ENCODE measurements at places on chromosomes 5 and 9.
A peak's percentile ranks its signal among the peaks of the same experiment; 100 is the strongest.

DNA sequence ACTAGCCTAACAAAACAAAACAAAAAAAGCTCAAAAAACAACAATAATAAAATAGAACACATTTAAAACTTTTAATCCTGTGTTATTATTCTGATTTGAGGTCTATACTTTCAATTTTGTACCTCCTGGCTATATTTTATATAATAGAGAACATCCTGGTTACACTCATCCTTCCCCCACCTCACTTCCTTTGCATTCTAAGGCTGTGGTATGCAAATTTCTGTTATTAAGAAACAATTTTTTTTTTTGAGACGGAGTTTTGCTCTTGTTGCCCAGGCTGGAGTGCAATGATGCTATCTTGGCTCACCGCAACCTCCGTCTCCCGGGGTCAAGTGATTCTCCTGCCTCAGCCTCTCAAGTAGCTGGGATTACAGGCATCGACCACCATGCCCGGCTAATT, 3.1 kb upstream of the RPL37 start:
- no peak for DNase-seq

- no peak for DNase-seq
Measured at GRCh38 chr5:173165177-173166016, 21.1 kb downstream of the BNIP1 start.

GRCh38 chr9:22119522-22120158, 110.5 kb upstream of the CDKN2B start:
- DNase-seq = no peak

DNA sequence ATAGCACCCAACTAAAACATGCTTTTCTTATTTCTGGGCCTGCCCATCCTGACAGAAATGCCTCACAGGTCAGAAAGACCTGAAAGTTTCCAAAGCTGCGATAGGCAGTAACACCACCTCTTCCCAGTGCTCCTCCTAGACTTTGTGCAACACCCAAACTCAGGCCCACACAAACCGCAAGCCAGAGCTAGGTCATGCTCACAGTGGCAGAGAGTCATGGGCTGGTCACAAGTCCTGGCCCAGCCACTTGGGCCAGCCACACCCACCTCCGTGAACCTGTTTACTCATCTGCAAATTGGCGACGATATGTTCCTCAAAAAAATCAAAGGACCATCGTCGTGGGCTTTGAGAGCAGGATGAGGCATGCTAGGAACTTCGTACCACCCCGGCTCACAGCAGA, 44.0 kb upstream of the SLC25A51 start:
- DNase-seq = no peak

GRCh38 chr5:131607903-131608540, 27.0 kb downstream of the RAPGEF6 start:
- DNase-seq = no peak

- DNase-seq = no peak
Measured at GRCh38 chr9:115733318-115734110, 420.1 kb upstream of the PAPPA start.

DNA sequence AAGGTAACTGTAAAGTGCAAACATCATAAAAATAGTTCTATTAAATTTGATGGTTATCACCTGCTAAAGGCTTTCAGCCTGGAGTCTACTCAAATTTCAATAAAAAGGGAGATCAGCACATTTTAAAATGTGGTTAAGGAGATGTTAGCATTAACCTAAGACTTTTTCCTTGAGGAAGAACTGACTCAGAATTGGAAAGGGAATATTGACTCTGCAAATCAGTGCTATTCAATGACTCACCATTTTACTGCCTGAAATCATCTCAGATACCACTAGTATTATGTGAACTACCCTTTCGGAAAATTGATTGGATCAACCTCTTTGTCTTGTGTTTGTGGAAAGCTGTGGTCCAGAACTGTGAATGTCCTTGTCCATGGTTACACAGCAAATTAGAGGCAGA, 113.3 kb downstream of the ADRB2 start:
- no peak for DNase-seq

DNA sequence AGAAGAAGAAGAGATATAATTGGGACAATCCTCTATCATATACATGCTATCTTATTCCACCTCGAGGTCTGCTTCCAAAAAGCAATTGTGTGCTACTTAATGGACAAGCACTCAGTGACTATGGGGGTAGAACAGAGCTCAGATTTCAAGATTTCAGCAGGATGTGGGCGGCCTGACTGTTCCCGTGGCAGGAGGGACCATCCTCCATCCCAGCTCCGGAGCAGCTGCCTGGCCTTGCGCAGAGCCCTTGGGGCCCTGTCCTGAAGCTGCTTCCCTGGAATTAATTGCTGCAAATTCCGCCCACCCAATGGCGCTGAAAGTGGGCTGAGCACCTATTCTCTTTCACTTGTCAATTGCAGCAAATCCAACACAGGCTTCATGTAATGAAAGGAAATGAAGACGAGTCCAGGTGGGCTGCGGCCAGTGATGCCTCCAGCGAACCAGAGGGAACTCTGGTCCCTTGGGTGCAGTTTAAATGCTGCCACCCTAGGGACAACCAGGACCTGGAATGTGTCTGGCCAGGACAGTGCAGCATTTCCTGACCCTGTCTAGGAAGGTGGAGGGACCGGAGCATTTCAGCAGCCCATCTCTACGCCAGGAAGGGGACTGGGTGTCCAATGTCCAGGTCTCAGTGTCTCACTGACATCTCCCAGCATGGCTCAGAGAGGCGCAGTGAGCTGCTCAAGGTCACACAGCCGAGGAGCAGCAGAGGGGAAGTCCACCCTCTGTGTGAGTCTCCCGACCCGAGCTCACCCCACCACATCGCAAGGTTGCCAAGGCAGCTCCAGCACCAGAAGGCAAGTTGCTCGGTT, 50.5 kb upstream of the FCN1 start:
- DNase-seq = no peak

DNA sequence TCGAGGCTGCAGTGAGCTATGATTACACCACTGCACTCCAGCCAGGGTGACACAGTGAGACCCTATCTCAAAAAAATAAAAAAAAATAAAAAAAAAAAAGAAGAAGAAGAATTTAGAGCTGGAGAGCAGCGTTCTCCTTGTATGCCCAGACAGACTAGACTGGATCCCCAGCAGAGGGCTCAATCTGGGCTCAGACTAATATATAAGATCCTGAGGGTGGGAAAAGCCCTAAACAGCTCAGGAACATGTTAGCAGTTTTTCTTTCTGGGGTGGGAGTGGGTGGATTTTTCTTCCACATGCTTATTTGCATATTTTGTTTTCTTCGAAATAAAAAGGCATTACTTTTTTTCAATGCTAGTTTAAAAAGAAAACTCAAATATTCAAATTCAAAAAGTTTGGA, 904 bp upstream of the BSPRY start:
- no peak for DNase-seq

- DNase-seq = no peak
Measured at GRCh38 chr5:38151878-38152277, 106.5 kb upstream of the EGFLAM start.

DNA sequence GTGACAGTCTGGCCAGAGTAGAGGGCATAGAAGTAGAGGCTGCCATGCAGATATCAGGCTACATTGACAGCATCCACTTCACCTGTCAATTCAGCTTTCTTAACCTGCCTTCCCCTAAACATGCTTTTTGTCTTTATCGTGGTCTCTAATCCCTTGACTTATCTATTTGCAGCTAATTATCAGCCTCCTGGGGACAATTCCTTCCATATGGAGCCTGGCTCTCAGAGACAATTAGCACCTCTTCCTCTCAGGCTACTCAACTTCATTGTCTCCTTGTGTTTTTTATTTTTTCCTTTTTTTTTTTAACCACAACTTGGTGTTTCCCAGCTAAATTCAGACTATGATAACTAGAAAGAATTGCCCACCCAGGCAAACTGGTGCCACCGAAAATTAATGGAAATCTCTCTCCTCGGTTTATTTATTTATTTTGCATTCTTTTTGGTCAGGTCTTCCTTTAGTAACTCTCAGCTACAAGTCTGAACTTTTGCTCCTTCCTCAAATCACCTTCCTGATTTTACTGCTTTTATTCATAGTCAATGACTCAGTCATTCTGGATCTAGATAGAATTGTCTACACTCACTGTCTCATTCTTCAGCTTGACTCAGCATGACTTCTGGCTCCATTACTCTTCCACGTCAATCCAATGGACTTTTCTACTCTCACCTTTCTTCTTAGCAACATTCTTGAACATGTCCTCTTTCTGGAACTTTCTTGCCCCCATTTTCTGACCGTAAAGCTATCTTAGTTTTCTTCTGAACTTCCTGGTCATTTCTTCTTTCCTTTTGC, 63.0 kb upstream of the BASP1 start:
- DNase-seq = no peak

- DNase-seq = no peak
Measured at GRCh38 chr5:154788212-154788611, 33.0 kb downstream of the LARP1 start.

GRCh38 chr9:136711751-136712689, at the start of gene DIPK1B:
TSS of gene DIPK1B (plus strand) at chr9:136712572. CDS start at chr9:136712666, 94 bp downstream.
- DNase-seq = no peak

- no peak for DNase-seq
Measured at GRCh38 chr5:7422316-7423106, 26.6 kb downstream of the ADCY2 start.

- no peak for DNase-seq
Measured at GRCh38 chr9:134456756-134457305, 130.6 kb downstream of the RXRA start.

- no peak for DNase-seq
Measured at GRCh38 chr5:55072666-55073065, 29.8 kb upstream of the GZMA start.

DNA sequence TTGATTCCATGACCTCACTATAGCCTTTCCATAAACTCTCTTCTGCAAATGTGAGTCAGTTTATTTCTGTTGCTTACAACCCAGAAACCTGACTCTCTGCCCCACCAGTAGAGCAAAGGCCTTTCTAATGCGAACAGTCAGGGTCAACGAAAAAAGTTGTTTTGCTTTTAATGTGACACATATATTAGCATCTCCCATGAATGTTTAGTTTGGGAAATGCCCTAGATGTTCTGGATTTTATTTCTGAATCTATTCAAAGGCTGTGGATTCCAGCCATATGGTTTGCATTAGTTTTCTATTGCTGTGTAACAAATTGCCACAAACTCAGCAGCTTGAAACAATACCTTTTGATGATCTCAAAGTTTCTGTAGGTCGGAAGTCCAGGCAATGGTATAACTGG, 193.5 kb downstream of the GNA14 start:
- DNase-seq = no peak

DNA sequence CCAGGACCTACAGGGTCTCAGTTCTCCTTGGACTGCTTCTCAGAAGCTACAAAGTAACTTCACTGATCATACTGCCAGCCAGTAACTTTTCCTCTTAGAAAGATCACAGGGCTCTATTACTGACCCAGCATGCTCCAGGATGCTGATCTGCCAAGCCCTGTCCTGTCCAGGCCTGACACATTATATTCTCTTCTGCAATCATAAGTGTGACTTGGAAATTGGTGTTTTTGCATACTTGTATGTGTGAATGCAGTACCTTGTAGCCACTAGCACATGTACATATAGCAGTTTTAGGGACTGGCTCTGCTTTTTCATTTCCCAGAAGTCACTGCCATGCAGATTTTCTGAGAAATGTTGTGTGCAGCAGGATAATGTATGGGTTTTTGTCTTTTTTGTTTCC, 40.1 kb upstream of the CCNH start:
- no peak for DNase-seq

- DNase-seq = no peak
Measured at GRCh38 chr9:116133163-116133562, 20.4 kb upstream of the PAPPA start.

DNA sequence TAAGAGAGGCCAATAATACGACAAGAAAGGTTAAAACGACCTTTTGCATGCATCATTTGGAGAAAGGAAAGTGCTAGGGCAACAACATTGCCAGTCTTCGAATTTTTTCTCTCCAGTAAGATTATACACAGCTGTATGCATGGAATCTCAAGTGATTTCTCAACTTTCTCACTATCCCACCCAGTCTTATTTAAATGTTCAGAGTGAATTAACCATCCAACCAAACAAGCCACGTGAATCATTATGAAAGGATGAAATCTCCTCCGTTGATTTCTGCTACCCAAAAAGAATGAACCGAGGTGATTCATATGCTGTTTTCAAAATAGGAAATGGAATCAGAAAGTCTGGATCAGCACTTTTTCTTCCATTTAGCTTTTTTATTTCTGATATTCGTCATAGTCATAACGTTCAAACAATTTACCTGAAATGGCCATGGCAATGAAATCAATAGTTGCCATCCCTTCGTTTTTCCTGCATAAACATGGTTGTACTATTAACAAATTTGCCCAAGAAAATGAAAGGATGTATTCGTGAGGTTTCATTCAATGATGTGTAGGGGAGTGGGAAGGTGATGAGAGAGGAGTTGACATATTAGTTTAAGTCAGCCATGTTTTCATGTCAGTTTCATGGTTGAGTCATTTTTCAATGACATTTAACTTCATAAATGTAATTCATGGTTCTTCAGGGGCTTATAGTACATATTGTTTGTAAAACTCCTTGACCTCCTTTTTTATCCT, 170.9 kb upstream of the WWC1 start:
- no peak for DNase-seq

DNA sequence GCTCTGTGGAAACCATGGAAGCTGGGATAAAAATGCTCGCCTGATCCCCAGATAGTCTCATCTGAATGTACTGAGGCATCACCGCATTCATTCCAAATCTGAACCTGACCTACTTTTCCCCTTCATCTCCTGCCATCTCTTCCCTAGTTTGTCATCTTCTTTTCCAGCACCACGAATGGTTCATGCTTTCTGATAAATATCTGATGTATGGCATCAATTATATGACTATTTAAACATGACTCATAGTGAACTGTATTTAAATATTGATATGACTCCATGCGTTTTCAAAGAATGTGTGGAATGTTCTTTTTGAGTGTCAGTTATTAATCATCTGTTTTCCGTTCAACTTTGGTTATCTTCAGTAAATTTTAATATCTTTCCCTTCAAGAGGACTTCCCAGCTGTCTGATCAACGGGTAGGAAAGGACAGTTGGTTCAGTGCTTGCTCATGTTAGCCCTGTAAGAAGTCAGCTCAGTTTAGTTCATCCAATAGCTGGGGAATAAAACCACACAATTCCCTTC, 21.1 kb downstream of the BASP1 start:
- DNase-seq = no peak

GRCh38 chr5:14190194-14191164, 47.3 kb downstream of the TRIO start:
- DNase-seq = no peak

DNA sequence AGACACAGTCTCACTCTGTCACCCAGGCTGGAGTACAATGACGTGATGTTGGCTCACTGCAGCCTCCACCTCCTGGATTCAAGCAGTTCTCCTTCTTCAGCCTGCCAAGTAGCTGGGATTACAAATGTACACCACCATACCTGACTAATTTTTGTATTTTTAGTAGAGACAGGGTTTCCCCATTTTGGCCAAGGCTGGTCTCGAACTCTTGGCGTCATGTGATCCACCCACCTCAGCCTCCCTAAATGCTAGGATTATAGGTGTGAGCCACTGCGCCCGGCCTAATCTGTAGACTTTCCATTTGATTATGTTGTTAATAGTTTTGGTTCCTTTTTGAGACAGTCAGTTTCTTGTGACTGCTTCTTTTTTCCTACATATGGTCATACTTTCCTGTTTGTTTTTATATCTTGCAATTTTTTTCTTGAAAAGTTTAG, 31.0 kb downstream of the MTREX start:
- peak; percentile 64 for DNase-seq

- no peak for DNase-seq
Measured at GRCh38 chr9:87378676-87379075, 119.0 kb upstream of the DAPK1 start.
